ENCODE measurements at places on chromosomes 3 and 15.

GRCh38 chr3:112437146-112438022 is 61.9 kb downstream of the BTLA start:
- no peak for DNase-seq

DNA sequence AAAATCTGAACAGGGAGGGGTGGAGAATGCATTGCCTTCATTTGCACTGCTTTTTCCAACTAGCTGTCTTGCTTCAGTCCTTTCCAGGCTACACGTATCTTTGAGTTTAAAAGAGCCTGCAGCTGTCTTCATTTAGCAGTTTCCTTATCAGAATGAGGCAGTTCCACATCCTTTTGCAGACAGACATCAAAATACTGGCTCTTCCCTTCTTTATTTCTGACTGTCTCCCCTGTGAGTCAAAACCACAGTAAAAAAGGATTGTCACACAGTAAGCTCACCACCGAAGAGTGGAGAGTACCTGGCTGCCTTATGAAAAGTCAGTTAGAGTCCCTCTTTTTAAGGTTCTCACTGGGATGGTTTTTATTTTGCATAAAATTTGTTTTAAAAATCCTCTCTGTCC is 205.5 kb upstream of the CD96 start:
- no peak for DNase-seq

DNA sequence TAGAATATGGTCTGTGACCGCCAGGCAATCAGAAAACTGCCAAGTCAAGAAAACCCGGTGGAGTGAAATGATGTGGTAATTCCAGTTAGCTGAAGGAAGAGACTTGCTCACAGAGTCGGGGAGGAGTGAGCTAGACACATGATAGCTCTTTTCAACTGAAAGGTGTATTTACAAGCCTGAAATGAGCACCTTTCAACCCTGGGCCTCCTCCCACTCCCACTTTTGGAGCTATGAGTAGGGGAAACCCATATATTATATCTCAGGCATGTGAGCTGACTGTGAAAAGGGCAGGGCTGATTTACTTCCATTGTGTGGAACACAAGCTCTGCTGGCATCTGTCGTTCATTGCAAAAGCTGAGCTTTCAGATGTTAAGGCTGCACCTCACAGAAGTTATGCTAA is 960.2 kb downstream of the TUSC7 start:
- DNase-seq = no peak

GRCh38 chr3:182755712-182756111 is 37.6 kb upstream of the ATP11B start:
- DNase-seq = no peak

- DNase-seq = no peak
These were observed 120.0 kb downstream of the SLCO3A1 start for GRCh38 chr15:91973481-91973880.

DNA sequence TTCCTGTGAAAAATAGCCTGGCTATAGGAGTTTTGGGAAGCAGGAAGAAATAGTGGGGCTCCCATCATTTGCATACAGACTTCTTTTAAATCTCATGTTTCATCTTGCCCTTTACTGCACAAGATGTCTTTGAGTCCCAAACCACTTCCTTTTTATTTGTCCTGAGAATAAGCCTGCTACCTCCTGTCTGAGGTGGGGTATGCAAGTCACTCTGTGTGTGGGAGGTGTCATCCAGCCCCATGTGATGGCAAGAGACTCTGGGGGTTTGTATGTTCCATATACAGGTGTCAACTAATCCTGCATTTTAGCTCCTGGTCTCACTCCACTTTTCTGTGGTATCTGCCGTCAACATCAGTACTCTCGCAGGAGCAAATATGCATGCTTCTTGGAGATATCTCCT is 102.0 kb downstream of the OTOL1 start:
- DNase-seq = no peak

- DNase-seq = no peak
These were observed 173.7 kb downstream of the B3GALNT1 start for GRCh38 chr3:160931474-160931873.

DNA sequence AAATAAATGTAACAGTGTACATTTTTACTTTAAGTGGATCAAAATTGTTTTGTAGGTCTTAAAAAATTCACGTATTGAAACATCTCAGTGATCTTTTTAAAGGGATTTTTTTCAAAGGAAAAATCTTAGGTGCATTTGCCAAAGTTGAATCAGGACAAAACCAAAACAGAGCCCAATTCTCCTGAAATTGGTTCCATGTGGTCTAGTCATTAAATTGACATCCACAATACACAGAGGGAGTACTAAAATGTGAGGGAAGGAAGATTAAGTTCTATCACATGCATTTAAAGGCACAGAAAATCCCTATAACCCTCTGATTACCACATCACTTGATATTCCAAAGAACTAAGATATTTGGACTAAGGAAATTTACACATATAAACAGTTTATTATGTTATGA is 39.3 kb upstream of the HDC start:
- no peak for DNase-seq

DNA sequence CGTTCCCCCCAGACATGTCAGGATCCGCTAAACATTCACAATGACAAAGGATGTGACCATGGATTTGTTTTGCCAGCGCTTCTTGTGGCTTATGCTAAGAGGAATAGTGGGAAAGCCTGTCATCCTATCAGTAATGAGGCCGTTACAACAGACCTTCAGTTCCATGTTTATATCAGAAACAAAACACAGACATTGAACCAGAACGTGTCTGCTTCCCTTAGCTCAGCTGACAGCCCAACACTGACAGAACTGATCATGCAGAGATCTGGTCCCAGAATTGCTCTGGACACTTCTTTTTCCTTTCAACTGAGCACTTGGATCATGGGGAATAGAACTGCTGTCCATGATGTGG is 58.3 kb upstream of the MYZAP start:
- no peak for DNase-seq

- no peak for DNase-seq
These were observed 78.2 kb upstream of the UMPS start for GRCh38 chr3:124652009-124652408.

GRCh38 chr15:88992216-88992615 is 79.0 kb upstream of the MFGE8 start:
- no peak for DNase-seq

GRCh38 chr3:163605915-163606314 is 1472.4 kb downstream of the SI start:
- DNase-seq = no peak

GRCh38 chr3:134370611-134371531 is 3.4 kb downstream of the AMOTL2 start:
- DNase-seq = no peak

DNA sequence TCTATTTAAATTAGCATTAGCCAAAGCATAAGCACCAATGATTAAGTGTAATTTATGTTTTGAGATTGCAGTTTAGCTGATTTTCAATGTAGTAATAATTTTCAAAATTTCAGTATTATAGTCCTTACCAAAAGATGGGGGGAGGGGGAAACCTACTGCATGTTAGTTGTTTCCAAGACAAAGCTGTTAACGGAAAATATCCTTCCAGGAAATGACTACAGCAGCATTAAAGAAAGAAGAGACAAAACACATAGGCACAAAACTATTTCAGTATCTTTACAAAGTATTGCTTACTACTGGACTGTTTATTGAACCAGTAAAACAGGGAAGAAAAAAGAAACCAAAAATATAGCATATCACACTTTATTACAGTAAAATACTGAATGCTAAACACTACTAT is 10.5 kb downstream of the BNIP2 start:
- no peak for DNase-seq

DNA sequence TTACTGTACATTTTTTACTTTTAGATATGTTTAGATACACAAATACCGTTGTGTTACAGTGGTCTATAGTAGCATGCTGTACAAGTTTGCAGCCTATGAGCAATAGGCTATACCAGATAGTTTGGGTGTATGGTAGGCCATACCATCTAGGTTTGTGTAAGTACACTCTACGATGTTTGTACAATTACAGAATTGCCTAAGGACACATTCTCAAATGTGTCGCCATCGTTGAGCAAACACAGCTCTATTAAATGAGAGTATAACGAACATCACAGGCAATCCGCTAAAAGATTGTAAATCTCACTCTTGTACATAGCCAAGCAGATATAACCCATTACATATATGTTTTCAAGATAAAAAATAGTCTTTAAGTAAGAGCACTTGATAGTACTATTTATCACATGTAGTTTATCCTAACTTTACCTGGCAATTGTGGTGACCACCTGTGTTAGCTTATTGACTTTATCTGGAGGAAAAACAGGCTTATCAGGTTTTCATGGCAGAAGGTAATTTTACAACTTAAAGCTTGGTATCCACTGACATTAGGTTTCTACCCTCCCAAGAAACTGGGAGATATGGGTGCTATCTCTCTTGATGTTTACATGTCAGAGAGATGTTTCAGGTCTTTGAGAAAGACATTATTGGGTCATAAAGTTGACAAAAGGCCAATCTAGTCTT is 898.7 kb downstream of the NSUN3 start:
- DNase-seq = no peak
